ENCODE measurements at places on chromosomes 16 and 17. TPM values are rescaled to one million over a fixed set of nuclear protein-coding genes. Genes with fewer than 3 reads are reported as not detected.

GRCh38 chr16:50381679-50382440, 13.1 kb upstream of the BRD7 start:
- DNase-seq: peak; percentile 74

DNA sequence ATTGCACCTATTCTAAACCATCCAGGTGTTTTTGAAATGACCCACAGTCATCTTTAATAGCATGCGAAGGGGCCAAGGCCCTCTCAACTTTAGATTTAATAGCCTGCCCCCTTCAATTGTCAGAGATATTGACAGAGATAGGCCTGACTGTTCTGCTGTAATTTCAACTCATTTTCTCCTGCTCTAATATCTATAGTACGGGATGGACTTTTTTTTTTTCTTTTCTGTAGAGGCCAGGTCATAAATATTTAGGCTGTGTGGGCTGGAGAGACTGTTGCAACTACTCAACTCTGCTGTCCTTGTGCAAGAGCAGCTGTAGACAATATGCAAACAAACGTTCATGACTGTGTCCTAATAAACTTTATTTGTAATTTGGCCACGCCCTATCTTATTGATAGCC, 24.7 kb upstream of the KRT20 start:
- DNase-seq: no peak

Gene WFIKKN1
- total RNA-seq: 8.7 TPM

Gene PRR29
- 1.5 TPM for total RNA-seq

DNA sequence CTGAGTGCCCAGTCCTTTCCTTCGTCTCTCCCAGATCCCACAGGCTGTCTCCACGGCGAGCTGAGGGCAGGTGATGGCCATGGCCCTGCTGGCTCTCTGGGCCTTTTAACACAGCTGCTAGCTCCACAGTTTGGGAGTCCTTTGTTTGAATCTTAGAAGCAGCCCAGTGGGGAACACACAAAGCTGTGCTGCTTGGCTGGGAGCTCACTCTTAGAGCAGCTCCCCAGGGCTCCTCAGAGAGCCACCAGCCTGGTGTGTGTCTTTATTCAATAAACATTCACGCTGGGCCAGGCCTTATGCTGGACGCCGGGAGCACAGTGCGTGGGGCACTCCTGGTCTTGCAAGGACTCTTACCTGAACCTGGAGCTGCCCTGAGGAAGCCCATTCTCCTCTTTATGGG, 29.7 kb downstream of the WNT3 start:
- DNase-seq: no peak

- DNase-seq: no peak
Measured at GRCh38 chr17:36085765-36086164, 4.2 kb downstream of the CCL3 start.

Gene MFAP4
- total RNA-seq: 1.5 TPM

Gene ZSCAN10
- total RNA-seq: 212 TPM

DNA sequence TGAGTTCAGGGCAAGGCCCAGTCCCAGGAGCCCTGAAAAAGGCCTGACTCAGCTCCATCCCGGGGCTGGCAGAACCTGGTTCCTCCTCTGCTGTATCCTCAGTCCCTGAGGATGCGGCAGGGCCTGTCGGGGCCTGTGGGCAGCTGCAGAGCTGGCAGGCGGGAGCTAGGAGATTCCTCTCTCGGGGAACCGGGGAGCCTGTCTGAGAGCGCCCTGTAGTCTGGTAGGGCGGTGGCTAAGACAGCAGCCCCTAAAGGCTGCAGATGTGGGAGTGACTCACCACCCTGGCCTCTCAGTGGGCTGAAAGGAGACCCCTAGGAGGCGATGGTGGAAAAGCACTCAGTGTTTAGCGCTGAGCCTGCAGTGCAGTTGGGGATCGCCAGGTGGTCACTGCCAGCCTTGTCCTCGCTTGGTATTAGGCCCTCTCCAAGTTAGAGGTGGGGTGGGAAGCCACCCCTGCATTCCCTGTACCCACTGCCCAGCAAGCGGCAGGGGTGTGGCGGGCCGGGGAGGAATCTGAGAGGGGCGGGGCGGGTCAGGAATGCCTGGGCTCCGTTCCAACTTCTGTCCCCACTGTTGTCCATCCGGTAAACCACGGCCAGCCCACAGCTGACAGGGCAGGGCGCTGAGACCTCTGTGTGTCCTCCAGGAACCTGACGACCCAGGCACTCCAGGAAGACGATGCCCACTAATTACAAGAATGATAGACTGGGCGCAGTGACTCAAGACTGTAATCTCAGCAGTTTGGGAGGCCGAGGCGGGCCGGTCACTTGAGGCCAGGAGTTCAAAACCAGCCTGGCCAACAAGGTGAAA, 29.5 kb upstream of the CDH1 start:
- peak; percentile 91 for DNase-seq

DNA sequence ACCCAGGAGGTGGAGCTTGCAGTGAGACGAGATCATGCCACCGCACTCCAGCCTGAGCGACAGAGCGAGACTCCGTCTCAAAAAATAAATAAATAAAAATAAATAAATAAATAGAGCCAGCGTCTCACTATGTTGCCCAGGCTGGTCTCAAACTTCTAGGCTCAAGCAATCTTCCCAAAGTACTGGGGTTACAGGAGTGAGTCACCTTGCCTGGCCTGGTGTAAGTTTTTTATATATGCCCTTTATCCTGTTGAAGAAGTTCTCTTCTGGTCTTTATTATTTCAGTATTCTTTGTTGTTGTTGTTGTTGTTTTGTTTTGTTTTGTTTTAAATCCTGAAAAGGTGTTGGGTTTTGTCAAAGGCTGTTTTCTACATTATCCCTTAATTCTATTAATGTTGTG, 30.1 kb upstream of the ABCC1 start:
- no peak for DNase-seq

DNA sequence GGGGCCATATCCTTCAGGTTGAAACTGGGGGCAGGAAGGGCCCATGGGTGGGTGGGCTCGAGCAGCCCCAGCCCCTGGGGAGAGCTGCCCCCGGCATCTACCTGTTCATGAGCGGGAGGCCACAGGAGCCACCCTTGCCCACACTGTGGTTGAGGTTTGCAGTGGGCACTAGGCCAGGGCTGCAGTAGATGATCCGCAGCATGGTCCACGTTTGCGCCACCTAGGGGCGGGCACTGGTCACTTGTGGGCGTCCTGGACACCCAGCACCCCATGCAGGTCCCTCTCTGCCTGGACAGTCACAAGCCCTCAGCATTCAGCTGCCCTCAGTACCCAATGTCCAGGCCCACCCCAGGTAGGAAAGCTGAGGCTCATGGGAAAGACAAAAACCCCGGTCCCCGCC, 1.8 kb upstream of the JMJD8 start:
- DNase-seq: peak; percentile 63

Gene ZNF423
- 54.0 TPM for total RNA-seq

Data from H9 (cell line).